ENCODE measurements at places on chromosomes 4 and X.

DNA sequence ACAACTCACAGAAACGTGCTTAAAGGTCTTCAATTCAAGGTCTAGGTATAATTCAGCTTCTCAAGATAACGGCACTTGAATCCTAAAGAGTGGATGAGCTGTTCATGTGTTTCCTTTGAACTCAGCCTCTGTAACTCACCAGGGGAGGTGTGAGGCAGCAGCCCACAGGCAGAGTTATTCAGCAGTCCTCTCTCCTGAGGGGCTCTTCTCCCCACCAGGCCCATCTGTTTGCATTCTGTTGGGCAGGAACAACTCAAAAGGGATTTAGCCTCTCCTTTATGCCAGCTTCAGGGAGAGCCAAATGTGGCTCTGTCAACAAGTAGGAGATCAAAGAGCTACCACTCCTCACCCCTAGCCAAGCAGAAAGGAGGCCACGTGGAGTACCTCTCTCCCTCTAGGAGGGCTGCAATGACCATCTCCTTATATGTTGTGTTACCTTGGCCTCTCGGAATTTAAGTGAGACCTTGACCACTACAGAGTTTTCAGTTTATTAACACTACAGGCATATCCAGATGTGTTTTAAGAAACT, 151.2 kb downstream of the SPATA18 start:
- no peak for DNase-seq

- DNase-seq = no peak
These were observed 3.5 kb upstream of the MXD4 start for GRCh38 chr4:2265113-2266110.

- DNase-seq = no peak
These were observed 16.8 kb upstream of the ZCCHC13 start for GRCh38 chrX:74286950-74287740.

DNA sequence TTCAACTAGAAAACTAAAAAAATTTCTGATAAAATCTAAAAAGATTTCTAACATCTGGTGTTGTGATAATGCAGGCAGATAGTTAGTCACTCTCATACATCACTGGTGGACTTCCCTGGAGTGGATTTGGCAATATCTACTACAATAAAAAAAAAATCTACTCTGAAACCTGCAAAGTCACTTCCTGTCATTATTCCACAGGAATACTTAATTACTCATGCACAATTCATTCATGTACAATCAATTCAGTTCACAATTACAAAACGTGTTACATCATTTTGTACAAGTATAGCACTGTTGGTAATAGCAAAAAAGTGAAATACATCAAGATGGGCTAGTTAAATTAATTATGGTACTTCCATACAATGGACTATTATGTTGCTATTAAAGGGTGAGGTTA, 16.5 kb upstream of the RHOH start:
- DNase-seq = no peak

DNA sequence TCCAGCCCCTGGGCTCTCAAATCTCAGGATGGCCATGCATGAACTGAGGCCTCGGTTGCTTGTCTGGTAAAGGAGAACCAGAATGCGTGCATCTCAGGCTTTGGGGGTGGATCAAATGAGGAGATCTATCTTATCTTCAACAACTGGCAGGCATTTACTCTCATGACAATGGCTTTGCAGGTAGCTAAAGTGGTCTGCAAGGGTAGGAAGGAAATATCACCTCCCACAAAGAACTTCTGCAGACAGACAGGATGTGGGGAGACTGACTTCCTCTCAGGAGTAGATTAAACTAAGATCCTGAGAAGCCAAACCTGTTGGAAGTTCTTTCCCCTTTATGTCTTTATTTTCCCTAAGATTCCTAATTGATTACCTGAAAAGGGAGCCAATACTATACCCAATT, 7.8 kb downstream of the LDB2 start:
- DNase-seq = no peak

DNA sequence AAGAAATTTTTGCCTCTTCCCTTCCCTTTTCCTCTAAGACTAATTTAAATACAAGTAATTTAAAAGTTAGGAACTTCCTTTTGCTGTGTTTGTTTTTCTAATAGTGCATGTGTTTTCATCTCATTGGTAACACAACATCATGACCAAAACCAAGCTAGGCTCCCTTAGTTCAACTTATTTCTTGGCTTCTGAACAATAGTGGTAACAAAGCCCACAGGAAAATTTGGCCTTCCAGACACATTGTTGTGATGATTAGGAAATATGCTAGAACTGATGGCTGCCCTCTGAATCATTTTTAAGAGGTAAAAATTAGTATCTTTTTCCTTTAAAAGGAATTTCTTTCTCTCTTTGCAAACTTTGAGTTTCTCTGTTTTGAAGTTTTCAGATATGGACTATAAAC, 25.5 kb upstream of the TEC start:
- DNase-seq = no peak

GRCh38 chr4:6071959-6072720, 53.9 kb upstream of the C4orf50 start:
- DNase-seq = no peak

DNA sequence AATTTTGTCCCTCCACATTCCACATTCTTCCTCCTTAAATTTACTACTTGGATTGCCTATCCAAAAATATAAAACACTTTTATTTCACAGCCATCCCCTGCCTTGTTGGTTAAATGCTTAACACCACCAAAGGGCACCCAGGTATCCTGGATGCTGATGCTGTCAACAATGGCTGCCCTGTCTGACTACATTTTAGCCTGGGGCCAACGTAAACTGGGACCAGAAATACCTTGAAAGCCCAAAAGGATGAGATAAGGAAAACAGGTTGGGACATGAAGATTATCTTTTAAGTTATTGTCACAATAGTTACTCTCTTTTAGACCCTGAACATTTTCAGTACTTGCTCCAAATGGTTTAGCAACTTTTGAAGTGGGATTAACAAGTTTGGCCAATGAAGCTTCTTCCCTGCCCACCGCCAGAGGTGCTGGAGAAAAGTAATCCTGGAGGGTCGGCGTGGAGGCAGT, 775 bp upstream of the YIPF6 start:
- DNase-seq = no peak

- DNase-seq = no peak
These were observed 118.0 kb downstream of the SOWAHB start for GRCh38 chr4:76779740-76780459.

DNA sequence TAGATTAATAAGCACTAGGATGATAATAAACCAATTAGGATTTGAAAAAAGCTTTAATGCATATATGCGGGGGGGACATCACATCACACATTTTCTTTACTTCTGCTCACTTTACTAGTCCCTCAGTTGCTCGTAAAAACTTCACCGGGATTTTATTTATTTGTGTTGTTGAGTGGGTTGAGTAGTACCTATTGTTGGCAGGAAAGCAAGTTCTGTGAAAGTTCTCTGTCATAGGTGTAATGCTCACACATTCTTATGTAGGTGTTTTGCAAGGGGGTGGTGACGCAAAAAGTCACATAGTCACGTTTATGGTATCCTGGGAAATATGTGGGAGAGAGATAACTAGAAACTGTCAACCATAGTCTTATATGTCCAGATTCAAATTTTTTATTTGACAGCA, 65.3 kb downstream of the PDLIM5 start:
- DNase-seq = no peak

- DNase-seq = no peak
These were observed 16.5 kb downstream of the MCF2 start for GRCh38 chrX:139691493-139691842.

GRCh38 chr4:126265888-126266287, 951.1 kb downstream of the FAT4 start:
- no peak for DNase-seq

DNA sequence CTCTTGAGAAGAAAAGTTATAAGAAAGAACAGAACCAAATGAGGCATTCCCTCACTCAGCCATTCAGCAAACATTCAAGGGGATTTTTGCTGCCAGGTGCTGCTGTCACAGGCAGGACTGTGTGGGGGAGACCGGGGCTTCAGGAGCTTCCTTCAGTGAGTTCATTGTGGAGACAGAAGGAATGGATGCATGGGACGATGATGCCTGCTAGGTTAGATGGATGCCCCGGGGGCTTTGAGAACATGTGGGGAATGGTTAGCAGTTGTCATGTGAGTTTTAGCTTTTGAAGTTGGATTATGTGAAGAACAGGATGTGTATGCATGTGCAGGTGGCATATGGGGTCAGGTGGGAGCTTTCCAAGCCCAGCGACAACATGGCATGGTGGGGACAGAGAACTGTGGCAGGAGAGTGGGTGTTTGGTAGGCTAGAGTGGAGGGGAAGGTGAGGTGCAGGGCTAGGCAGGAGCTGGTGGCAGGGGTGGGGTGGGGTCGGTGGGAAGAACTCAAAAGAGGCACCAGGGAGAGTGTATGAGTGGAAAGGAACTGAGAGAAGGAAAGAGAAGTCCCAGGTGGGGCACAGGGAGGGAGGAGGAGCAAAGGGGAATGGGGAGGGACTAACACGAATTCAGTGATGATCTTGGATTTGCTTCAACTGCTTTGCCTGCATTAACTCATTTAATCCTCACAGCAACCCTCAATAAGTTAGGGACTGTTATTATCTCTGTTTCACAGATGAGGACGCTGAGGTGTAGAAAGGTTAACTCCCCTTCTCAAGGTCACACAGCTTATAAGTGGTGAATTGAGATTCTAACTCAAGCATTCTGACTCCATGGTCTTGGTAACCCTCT, 8.4 kb downstream of the DCUN1D4 start:
- DNase-seq = no peak

DNA sequence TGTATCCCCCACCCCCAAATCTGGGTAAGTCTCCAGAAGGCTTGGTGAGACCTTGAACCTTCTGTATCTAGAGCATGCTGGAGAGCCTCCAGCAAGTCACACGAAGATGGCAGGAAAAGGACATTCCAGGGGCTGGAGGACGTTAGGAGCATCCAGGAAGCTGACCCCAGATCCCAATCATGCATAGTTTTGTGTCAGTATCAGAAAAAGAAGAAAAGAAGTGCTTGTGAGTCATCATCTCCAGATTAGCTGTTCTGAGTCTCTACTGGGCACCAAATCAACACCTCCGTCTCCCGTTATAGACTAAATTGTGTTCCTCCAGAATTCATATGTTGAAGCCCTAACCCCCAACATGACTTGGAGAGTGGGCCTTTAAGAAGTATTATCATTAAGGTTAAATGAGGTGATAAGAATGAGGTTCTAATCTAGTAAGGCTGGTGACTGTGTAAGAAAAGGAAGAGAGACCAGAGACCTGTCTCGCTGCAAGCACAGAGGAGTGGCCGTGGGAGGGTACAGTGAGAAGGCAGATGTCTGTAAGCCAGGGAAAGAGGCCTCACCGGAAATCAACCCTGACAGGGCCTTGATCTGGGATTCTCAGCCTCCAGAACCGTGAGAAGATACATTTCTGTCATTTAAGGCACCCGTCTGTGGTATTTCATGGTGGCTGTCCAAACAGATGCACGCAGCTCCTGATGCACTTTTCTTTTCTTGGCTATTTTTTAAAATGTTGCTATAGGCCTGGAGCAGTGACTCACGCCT, 38.1 kb upstream of the CLDN24 start:
- DNase-seq = no peak

GRCh38 chrX:12617241-12617640, 174.0 kb upstream of the PRPS2 start:
- DNase-seq = no peak

DNA sequence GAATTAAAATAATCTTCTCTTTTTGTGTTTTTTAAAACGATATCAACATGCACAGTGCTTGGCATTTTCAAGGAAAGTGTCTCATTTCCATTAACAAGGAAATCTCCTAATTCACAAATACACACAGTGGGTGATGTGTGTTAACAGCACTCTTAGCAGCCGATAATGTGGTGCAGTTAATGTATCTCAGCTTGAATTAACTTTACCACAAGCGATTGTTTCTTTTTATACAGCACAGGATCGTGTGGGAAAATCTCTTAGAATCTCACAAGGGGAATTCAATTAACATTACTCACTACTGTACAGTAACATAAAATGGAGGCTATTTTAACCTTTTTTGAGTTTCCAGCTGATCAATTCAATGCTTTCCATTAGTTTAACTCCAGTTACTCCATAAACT, 1841.9 kb downstream of the STIM2 start:
- DNase-seq = no peak

DNA sequence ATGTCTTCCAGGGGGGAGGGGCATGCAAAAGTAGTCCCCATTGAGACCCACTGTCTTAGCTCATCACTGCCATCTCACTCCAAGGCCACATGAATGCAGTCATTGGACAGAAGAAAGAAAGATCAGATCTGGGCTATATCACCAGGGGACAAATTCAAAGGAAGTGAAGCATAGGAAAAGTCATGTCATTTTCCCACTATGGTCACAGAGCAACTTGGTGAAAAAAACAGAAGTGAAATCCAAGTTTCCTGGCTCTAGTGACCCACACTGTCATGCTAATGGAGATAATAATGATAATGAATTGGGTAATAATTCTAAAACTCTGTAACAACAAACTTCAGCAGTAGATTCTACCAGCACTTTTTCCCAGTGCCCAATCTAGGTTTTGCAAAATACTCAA, 9.9 kb downstream of the LHFPL1 start:
- no peak for DNase-seq

DNA sequence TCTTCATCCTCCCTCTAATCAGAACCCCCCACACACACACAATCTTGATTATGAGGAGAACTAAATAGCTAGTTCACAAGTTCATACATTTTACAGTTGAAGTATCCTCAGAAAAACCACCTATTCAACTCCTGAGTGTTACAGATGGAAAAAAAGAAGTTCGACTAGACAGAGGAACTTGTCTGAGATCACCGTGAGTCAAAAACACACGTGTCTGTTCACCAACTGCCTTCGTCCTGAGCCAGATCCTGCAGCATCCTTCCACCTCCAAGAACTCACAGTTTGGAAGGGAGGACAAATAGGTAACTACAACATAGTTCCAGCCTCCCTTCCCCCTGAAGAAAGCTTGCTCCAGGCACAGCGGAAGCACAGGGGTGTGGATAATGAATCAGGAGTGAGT, 19.0 kb upstream of the IRAK1 start:
- no peak for DNase-seq

- DNase-seq = no peak
These were observed 44.5 kb downstream of the BRWD3 start for GRCh38 chrX:80765220-80765625.

- DNase-seq = no peak
These were observed 152.1 kb upstream of the TENM3 start for GRCh38 chr4:182091128-182091527.

DNA sequence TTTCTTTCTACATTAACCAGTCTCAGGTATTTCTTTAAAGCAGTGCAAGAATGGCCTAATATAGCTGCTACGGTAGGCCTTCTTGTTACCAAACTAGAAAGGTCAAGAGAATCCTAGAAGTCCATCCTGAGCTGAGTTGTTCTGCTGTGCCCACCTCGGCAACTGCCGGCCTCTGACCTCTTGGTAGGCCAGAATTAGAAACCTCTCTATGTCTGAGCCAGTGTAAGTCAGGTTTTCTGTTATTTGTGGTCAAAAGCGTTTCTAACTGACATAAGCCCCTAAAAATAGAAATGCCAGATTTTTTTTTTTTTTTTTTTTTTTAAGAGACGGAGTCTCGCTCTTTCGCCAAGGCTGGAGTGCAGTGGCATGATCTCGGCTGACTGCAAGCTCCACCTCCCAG, 43.1 kb downstream of the SOWAHB start:
- DNase-seq = no peak

GRCh38 chrX:130896026-130896425, 7.0 kb downstream of the ENOX2 start:
- DNase-seq = no peak

Data from stimulated activated CD8-positive, alpha-beta memory T cell treated with anti-CD3 and anti-CD28 coated beads, Interleukin-7, amount 100 ng/mL, for 1 hour (primary cell).